ENCODE measurements at places on chromosomes 12 and 14.

- no peak for DNase-seq
Measured at GRCh38 chr14:101845896-101846295, 84.4 kb downstream of the PPP2R5C start.

- DNase-seq = no peak
Measured at GRCh38 chr12:117165342-117165741, 24.9 kb downstream of the FBXO21 start.

- DNase-seq = no peak
Measured at GRCh38 chr12:57874166-57875108, 27.9 kb upstream of the CTDSP2 start.

- no peak for DNase-seq
Measured at GRCh38 chr14:68957775-68958174, 21.3 kb downstream of the ACTN1 start.

- DNase-seq = no peak
Measured at GRCh38 chr14:50813544-50813863, 17.5 kb downstream of the NIN start.

- no peak for DNase-seq
Measured at GRCh38 chr12:10243818-10244520, 31.3 kb downstream of the GABARAPL1 start.

DNA sequence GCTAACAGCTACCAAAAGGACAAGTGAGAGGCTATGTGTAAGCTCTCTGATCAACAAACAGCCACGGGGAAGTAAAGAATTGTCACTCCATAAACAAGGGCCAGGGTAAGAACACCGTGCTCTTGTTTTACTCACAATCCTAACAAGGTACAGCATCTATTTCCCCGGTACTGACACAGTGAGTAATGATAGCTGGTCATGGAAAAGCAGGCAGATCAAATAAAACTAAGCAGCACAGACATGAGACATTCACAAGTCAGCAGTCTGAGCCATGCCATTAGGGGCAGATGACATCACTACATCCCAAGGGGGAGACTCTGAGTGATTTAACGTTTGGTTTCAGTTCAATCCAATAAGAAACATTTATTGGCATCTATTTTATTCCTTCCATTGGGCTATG is 54.4 kb downstream of the ARL6IP4 start:
- no peak for DNase-seq

- DNase-seq = no peak
Measured at GRCh38 chr12:26271889-26272492, 76.6 kb downstream of the SSPN start.

- no peak for DNase-seq
Measured at GRCh38 chr14:94472842-94473241, 3.2 kb downstream of the SERPINA9 start.

- DNase-seq = no peak
Measured at GRCh38 chr12:66852091-66852490, 173.2 kb upstream of the GRIP1 start.

GRCh38 chr12:9345171-9345570 is 137.0 kb upstream of the PZP start:
- DNase-seq = no peak

GRCh38 chr14:75884198-75884611 is 97.6 kb downstream of the TGFB3 start:
- DNase-seq = no peak

GRCh38 chr12:28586481-28586880 is 396.2 kb downstream of the CCDC91 start:
- DNase-seq = no peak

GRCh38 chr14:44912041-44912869 is 49.5 kb downstream of the KLHL28 start:
- DNase-seq = no peak

- no peak for DNase-seq
Measured at GRCh38 chr12:108907839-108908351, 28.0 kb downstream of the DAO start.

DNA sequence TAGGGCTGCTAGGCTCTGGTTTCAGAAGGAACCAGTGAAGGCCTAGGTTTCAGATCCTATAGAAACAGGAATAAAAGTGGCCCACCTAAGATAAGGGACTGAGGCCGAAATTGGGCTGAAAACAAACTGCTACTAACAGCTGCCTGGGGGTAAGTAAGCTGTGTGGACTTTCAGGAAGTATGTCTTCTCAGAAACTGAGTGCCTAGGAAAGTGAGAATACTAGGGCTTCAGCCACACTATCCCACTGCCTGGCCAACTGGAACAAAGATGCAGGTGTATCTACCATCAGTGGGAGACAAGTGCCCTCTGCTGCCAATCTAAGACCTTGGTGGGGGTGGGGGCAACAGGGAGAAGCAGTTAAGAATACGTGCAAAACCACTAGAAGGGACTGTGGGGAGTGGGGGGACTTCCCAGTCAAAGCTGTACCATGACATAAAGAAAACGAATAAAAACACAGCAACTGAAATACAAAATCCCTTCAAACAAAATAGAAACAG is 82.5 kb downstream of the MED13L start:
- peak; percentile 5 for DNase-seq

DNA sequence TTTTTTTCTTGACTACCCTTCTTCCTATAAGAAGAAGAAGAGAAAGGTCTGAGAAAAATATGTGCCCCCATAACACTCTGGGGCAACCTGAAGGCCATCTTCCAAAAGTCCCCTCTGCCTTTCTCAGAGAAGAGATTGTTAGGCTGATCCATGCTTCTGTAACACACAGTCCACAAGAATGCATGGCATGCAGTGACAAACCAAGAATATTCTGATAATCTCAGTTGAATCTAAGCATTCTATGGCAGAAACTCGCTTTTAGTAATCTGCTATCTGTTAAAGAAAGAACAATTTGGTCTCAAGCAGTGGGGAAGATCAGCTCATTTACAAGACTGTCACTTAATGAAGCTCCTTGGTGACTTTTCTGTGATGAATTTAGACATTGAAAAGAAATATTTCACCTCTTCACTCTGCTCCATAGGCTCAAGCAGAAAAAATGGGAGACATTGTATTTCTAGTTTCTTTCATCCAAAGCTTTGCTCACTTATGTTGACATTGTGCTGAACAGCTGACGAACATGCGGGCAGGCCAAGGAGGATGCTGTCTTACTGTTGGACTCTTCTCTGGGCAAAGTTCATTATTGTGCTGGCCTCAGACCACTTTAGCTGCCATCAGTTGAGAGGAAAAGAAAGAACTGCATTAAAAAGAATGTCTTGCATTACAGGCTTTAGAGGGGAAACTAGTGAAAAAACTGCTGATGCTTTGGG is 957.1 kb downstream of the DIO2 start:
- DNase-seq = no peak

DNA sequence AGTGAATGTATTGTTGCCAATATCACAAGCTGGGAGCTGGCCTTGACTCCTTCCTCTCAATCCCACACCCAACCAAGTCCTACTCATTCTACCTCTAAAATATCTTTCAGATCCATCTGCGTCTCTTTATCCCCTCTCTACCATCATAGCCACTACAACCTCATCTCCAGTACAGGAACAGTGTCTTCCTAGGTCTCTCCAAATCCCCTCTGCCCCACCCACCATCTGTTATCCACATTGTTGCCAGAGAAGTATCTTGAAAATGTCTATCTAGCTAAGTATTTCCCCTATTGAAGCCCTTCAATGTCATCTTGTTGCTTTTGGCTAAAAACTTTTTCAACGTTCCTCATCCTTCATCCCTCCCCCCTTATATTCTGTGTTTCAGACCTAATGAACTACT is 244.7 kb downstream of the C12orf75 start:
- no peak for DNase-seq

DNA sequence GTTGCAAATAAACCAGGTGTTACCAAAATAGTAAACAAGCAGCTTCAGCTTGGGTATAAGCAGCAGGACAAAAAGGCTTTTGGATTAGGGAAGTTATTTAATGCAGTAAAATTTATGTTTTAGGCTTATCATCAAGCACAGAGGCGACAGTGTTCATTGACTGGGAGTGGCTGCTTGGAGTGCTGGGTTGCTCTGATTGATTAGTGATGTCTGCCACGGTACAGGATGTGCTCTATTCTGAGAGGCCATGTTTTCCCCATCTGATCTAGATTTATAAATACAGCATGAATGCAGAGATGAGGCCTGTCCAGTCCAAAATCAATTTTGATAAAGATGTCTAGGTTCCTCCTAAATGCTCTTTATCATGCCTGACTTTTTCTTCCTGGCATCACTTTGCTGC is 83.5 kb downstream of the MAP1LC3B2 start:
- DNase-seq = no peak

DNA sequence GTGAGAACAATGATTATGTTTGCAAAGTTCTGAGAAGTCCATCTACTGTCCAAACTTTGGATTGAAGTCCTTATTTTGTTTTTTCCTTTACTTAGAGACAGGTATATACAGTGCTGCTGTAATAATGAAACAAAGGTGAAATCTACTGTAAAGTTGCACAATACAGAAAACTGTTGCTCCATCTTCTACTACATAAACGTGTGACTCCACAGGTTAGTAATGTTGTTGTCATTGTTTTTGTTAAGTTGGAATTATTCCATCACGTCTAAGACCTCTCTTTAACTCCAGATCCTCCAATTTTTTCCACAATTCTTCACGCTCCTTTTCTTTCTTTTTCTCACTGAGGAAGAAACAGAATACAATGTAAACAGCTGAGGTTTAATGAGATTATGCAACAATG is 57.0 kb upstream of the GPHB5 start:
- DNase-seq = no peak

GRCh38 chr12:121524196-121524916 is 56.5 kb downstream of the KDM2B start:
- no peak for DNase-seq

- no peak for DNase-seq
Measured at GRCh38 chr12:78157199-78157598, 326.5 kb downstream of the NAV3 start.

- no peak for DNase-seq
Measured at GRCh38 chr12:132610051-132610759, at the start of gene LRCOL1. TSS of gene LRCOL1 (minus strand) at chr12:132610582. CDS start at chr12:132606251, 4,331 bp downstream.

GRCh38 chr14:65927931-65928356 is 515.4 kb downstream of the FUT8 start:
- DNase-seq = peak; percentile 31

DNA sequence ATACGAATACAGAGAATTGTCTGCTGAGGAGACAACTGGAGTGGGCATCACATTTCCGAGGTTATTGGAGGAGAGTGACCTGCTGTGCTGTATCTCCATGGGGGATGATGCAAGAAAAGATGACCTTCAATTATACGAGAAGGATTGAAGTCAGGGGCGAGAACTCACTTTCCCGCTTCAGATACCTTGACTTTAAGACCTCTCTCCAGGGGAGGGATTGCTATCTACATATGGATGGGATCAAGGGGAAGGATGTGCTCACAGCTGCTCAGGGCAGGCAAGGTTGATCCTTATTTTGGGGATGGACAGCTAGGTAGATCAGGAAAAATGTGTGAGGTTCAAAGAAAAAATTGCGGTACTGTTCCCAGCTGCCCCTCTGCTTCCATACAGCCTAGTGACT is 24.4 kb downstream of the NEUROD4 start:
- no peak for DNase-seq

GRCh38 chr14:103189481-103190470 is 66.5 kb downstream of the TNFAIP2 start:
- no peak for DNase-seq

GRCh38 chr12:130461447-130461815 is 123.7 kb downstream of the PIWIL1 start:
- no peak for DNase-seq

DNA sequence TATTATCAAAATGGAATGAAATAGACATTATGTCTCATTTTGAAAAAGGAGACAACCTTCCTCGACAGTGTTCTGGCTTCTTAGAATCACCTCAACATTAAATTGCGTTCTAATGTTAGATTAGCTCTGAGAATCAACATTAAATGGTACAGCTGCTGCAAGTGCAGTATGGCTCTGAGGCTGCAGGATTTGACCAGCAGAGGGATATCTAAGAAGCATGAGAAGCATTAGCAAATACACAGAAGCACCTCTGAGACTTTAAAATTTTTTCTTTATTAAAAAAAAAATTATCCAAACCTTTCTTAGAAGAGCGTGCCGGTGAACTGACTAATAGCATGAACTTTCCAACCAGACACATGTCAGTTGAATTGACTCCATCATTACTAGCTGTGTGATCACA is 253.4 kb upstream of the LRIG3 start:
- DNase-seq = no peak

DNA sequence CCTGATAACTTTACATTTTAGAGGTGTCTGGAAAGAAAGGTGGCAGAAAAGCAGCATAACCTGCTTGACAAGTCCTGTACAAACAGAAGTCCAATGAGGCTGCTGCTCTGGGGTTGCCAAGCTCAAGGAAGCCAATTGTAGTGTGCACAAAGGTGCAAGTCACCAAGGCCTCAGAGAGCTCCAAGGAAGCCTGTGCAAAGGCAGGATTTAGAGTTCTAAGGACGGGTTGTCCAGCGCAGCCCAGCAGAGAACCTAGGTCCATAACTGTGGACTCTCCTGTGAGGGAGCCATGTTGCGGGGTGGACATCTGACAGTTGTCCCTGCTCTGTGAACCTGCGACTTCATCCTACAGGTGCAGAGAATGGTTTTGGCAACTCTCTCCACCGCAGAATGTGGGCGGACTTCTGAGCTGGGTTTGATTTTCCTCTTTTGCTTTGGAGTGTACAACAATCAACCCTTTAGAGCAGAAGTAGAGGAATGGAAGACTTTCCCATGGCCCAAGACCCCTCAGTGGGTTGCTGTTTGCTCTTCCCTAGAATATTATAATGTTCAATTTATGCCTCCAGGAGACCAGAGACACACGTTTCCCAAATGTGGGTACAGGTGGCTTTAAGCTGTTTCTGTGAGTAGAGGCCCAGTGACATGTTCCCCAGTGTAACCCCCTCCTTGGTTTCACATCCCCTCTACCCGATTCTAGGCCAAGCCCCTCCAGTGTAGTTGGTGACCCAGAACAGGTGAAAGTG is 81.0 kb downstream of the ETV6 start:
- DNase-seq = no peak

DNA sequence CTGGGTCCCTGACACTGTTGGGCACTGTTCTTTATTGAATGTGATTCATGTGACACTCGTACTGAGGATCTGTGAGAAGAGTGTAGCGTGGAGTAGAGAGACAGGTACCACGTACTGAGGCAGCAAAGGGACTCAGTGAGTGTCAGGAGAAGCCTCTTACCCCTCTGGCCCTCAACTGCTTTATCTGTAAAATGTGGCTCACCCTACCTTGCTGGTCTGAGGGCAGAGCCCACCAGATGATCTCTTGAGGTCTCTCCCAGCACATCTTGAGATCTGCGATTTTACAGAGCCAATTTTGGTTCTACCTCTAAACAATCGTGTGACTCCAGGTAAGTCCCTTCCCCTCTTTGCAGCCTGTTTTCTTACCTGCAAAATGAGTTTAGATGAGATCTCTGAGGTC is 3.1 kb downstream of the CEBPE start:
- no peak for DNase-seq

DNA sequence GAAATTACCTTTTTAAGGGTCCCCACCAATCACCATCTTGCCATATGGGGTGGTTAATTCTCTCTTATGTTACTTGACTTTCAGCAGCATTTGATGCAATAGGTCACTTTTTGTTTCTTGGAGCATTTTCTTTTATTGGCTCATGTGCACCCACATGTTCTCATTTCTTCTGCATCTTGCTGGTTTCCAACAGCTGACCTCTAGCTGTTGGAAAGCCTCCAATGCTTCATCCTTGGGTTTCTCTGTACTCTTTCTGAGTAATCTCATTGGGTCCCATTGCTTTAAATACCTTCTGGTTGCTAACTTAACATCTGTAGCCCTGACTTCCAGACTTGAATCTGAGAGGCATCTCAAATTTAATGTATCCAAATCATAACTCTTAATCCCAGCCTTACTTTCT is 116.8 kb downstream of the CRADD start:
- no peak for DNase-seq

GRCh38 chr14:104770851-104771272 is 17.9 kb downstream of the SIVA1 start:
- no peak for DNase-seq
